RPMI7951 (cell line): ENCODE measurements at places on chromosomes 3 and 15.

DNA sequence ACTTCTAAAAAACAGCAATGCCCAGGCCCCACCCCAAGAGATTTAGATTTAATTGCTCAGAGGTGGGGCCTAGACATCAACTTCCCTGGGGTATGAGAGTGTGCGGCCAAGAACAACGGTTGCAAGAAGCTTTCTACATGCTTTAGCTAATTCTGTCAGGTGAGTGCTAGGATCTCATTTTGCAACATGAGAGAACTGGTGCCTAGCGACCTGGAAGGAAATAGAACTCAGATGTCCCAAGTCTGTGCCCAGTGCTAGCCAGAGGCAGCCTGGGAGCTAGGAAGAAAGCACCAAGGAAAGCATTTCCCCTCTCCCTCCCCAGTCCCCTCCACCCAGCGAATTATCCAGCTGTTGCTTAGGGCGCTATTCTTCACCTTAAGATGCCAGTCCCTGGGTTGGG lies 22.9 kb upstream of the HRH1 start:
- peak; percentile 41 for DNase-seq

GRCh38 chr15:72096796-72097195 lies 21.2 kb downstream of the MYO9A start:
- DNase-seq: no peak

- DNase-seq: no peak
These were observed 21.9 kb downstream of the RIOX2 start for GRCh38 chr3:97950360-97950759.

DNA sequence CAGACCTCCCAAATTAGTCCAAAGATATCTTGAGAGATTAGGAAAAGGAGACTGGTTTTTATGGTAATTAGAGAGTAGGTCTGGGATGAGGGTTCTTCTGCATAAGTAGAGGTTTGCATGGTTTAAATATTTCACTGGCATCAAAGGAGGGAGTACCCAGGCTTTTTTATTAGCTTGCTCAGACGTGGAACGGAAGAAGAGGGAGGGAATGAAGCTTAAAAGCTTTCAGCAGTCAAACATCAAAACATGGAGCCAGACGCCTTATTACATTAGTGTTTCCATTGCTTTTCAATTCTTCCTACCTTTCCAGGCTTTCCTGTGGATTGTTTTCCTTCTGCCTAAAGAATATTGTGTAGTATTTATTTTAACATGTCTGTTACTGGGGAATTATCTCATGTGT lies 342.1 kb upstream of the SOX2 start:
- no peak for DNase-seq

DNA sequence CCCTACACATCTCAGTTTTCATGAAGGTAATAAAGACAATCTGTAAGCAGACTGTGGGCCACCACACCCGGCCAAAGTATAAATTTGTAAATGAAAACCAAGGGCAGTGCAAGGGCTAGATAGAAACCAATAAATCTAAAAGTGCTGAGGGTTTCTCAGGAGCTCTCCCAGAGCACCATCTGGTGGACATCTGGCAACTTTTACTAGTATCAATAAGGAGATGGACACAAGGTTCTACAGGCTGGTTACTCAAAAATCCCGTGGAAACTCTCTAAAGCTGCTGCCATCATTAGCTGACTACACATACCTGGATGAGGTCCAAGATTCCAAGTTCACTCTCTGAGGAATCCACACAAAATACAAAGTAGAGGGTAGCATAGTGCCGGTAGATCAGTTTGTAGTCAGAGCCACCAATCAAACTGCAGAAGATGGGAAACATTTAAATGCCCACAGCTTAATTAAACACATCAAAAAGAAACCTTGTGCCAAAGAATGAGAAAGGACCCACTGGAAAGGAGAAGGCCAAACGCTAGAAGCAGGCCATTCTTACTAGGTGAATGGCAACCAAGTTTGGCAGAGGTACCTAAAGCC lies 5.5 kb downstream of the AP3S2 start:
- DNase-seq: peak; percentile 69

DNA sequence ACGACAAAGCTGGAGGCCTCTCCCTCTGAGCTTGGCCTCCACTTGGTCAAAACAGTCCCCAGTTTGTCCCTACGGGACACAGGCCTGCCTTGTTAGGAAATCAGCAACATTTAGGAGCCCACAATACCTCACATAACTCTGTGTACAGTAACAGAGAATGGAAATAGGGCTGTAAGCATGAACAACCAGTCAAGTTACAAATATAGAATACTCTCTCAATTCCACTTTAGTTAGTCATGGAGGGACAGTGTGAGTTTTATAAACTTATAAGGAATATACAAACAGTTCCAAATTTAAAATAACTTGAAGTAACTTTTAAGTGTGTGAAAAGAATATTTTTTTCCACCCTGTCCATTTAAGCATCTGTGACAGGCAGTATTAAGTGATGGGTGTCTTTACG lies 129.4 kb downstream of the PGPEP1L start:
- no peak for DNase-seq

- no peak for DNase-seq
These were observed 65.0 kb downstream of the SMARCC1 start for GRCh38 chr3:47716656-47717055.

DNA sequence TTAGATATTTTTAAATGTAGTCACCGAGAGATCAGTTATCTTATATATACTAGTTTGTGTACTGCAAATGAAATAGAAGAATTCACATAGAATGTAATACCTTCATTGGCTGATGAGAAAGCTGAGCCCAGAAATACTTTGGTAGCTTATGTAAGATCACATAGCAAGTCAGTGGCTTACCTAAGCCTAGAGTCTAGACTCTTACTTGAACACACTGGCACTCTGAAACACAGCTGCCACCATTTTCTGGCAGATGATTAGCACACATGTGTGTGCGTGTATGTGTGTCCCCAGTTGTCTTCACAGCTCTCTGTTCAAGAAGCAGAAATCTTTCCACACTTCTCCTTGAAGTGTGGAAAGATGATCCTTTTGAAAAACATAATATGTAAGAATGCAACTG lies 124.3 kb downstream of the NEO1 start:
- no peak for DNase-seq

DNA sequence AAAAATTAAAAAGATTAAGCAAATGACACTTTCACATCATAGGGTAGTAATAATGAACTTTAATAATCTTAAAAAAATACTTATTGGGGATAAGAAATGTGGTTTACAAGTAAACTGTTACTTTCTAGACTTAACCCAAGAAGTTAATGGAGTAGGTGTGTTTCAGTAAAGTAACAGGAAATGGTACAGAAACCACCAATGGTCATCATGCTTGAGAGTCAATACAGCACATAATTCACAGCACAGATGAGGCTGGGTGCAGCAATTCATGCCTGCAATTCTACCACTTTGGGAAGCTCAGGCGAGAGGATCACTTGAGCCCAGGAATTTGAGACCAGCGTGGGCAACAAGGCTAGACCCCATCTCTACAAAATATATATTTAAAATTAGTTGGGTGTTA lies 11.5 kb upstream of the USP50 start:
- DNase-seq: no peak

GRCh38 chr3:161355508-161355907 lies 15.8 kb downstream of the SPTSSB start:
- DNase-seq: no peak

DNA sequence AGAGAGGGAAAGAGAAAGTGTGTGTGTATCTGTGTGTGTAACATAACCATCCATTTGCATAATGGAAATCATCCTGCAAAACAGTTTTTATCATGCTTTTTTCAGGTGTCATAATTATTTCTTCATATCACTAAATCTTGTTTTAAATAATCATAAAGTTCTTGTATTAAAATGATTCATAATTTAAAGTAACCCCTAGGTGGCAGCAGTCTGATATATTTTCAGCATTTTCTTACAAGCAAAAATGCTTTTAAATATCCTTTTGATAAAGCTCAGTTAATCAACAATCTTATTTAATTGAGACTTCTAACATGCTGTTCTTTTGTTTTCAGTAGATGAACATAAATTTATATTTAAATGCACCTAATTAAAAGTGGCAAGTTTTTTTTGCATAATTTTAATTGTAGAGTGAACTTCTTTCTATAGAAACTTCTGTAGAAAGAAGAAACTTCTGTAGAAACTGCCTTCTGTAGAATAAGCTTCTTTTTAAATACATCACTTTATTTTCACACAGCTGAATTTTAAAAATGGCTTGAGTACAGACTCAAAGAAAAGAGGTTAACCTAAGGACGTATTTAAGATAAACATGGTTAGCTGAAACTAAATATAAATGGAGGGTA lies 72.5 kb downstream of the OPA1 start:
- DNase-seq: peak; percentile 34

GRCh38 chr3:185205865-185206264 lies 48.0 kb downstream of the EHHADH start:
- DNase-seq: peak; percentile 88

GRCh38 chr3:12185172-12185710 lies 26.5 kb upstream of the TIMP4 start:
- no peak for DNase-seq

GRCh38 chr15:28098360-28098765 lies 752 bp downstream of the OCA2 start:
- no peak for DNase-seq

DNA sequence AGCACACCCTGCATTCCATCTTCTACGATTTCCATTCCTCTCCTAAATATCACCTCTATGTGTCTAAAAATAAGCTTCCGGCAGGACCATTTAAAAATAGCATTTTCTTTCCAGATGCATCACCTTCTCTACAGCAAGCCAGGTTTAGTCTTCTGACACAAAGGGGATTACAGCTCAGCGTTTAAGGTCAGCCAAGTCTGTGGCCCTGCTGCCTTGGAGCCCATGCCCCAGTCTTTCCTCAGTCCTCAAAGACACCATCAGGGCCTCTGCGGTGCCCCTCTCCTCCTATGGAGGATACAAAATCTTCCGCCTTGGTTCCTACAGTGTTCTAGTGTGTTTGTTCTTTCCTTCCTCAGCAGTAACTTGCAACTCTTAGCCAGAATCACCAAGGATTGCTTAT lies 3.8 kb downstream of the SELENOS start:
- no peak for DNase-seq

GRCh38 chr3:29291260-29291981 lies 10.6 kb downstream of the RBMS3 start:
- DNase-seq: peak; percentile 21

GRCh38 chr3:187767266-187768012 lies 22.2 kb upstream of the BCL6 start:
- peak; percentile 51 for DNase-seq

DNA sequence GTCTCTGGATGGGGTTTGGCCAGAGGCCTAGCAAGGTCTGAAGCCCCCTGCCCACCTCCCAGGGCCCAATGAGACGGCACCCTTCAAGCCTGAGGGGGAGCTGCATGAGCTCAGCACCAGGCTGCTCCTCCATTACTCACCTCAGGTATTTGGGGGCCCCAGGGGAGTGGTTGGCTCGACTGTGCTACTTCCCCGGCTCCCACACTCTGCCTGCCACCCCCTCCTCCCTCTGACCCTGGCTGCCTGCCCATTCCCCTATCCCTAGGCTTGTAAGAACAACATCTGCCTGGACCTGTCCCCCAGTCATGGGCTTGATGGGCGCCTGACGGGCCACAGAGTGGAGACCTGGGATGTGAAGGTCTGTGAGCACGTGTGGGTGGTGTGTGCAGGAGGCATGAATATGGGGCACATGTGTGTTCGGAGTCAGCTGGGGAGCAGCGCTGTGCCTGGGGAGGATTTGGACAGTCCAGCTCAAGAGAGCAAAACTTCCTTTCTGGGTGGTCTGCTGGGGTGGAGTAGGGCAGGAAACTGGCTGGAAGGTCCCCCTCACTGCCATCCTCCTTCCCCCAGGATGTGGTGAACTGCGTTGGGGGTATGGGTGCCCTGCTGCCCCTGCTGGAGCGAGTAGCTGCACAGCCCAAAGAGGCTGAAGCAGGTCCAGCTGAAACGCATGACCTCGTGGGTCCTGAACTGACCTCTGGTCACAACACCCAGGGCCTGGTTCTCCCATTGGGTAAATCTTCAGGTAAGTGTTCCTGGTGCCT lies 17.4 kb downstream of the NBEAL2 start:
- no peak for DNase-seq

DNA sequence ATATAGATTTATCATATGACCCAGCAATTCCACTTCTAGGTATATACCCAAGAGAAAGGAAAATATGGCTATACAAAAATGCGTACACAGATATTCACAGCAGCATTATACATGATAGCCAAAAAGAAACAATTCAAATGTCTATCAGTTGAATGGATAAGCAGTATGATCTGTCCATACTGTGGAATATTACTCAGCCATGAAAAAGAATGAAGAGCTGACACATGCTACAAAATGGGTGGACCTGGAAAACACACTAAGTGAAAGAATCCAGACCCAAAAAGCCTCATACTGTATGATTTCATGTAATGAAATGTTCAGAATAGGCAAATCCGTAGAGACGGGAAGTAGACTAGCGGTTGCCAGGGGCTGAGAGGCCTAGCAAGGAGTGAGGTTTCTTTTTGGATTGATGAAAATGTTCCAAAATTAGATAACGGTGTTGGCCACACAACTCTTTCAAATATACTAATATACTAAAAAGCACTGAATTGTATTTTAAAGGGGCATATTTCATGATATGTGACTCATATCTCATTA lies 33.4 kb downstream of the FGD5 start:
- no peak for DNase-seq

GRCh38 chr3:42518800-42519567 lies 16.5 kb downstream of the VIPR1 start:
- no peak for DNase-seq

- no peak for DNase-seq
These were observed 31.1 kb upstream of the CAPN7 start for GRCh38 chr3:15174953-15175352.

DNA sequence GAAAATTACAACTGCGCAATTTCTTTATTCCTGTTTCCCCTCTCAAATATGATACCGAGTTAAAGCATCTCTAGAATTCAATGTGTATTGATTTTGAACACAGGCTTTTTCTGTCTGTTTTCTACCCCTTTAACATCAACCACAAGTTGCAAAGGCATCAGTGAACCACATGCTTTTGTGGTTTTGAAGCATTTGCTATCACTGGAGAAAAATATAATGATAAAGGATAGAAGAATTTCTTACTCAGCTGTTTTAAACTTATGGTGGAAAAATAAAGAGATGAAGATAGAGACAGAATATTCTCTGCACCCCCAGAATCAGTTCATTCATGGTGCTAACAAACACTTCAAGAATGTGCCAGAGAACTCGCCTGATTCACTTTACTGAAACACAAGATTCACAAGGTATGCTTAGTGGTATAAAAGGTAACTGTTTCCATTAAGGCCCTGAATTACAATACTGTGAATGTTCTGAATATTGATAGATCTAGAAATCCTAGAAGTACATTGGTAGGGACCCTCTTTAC lies 9.5 kb upstream of the DPPA4 start:
- no peak for DNase-seq

- no peak for DNase-seq
These were observed 121.3 kb downstream of the STAG1 start for GRCh38 chr3:136630915-136631314.
